ENCODE measurements at places on chromosomes 4 and X.

GRCh38 chrX:136262812-136263315 is 11.7 kb upstream of the MAP7D3 start:
- no peak for DNase-seq

DNA sequence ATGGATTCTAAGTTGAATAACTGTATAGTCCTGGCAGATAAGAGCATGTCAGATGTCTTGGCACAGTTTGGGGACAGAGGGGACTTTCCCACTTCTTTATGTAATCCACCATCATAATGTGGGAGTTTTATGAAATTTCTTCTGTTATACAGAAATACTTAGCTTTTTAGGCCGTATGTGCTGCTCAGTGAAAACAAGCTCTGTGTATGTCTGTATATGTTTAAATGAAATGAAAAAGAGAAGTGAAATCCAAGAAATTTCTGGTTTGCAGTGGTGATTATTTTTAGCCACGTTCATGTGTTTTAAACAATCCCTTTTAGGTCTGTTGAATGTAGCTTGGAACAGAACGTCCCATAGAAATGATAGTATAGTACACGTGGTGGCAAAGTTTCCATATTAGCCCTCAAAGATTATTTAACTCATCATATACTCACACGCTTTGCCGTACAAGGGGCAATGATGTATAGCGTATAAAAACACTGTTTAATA is 41.0 kb downstream of the GAB1 start:
- no peak for DNase-seq

DNA sequence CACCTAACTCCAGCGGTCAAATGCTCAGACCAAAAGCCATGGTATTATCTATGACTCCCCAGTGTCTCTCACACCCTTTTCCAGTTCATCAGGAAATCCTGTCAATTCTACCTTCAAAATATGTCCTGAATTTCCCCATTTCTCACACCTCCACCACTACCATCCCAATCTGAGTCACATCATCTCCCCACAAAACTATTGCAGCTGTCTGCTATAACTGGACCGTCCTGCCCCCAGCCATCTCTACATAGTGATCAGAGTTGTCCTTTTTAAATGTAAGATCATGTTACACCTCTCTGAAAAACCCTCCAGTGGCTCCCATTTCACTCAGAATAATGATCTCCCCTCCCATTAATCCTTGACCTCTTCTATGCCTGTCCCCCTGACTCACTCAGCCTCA is 6.8 kb upstream of the ODAPH start:
- DNase-seq: no peak

- DNase-seq: no peak
These were observed 47.0 kb downstream of the BEND2 start for GRCh38 chrX:18173494-18174180.

- no peak for DNase-seq
These were observed 29.5 kb downstream of the LRIT3 start for GRCh38 chr4:109877400-109877799.

DNA sequence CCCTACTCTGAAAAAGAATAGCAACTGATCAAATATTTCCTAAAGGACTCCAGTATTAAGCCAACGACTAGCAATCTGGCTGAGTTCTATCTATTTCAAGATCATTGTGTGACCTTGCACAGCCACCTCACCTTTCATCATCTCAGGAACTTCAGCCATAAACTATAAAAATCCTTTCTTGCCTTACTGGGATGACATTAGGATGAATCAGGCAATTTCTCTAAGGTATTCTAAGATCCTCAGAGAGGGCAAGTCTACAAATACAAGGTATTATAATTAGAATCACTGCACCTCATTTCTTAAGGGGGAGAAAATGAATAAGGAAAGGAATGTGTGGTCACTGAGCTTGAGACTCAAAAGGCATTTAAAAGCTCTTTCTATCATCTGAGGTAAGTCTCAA is 152.6 kb downstream of the GRIA3 start:
- DNase-seq: no peak

GRCh38 chr4:26141051-26141721 is 179.6 kb upstream of the RBPJ start:
- DNase-seq: no peak

DNA sequence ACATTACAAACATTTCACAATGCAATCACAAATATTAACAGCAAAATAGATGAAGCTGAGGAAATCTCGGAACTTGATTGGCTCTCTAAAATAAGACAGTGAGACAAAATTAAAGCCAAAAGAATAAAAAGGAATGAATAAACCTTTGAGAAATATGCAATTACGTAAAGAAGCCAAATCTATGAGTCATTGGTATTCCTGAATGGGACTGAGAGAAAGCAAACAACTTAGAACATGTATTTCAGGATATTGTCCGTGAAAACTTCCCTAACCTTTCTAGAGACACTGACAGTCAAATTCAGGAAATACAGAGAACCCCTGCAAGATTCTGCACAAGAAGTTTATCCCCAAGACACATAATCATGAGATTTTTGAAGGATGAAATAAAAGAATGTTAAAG is 48.4 kb upstream of the SPANXN2 start:
- DNase-seq: no peak

DNA sequence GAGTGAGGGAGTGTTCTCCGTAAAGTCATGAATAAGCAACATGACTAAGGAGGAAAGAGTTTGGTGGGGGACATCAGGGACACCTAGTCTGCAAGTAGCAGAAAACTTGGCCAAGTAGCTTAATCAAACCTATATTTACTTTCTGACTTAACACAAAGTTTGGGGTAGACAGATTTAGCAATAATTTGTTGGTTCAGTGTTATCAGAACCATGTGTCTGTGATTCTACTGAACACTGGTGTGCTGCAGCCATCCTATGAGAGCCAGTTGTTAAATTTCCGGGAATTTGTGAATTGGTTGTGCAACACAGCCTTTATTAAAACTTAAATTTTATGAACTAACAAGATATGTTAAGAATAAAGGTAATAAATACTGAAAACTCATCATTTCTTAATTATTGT is 469.3 kb downstream of the C4orf33 start:
- DNase-seq: no peak

DNA sequence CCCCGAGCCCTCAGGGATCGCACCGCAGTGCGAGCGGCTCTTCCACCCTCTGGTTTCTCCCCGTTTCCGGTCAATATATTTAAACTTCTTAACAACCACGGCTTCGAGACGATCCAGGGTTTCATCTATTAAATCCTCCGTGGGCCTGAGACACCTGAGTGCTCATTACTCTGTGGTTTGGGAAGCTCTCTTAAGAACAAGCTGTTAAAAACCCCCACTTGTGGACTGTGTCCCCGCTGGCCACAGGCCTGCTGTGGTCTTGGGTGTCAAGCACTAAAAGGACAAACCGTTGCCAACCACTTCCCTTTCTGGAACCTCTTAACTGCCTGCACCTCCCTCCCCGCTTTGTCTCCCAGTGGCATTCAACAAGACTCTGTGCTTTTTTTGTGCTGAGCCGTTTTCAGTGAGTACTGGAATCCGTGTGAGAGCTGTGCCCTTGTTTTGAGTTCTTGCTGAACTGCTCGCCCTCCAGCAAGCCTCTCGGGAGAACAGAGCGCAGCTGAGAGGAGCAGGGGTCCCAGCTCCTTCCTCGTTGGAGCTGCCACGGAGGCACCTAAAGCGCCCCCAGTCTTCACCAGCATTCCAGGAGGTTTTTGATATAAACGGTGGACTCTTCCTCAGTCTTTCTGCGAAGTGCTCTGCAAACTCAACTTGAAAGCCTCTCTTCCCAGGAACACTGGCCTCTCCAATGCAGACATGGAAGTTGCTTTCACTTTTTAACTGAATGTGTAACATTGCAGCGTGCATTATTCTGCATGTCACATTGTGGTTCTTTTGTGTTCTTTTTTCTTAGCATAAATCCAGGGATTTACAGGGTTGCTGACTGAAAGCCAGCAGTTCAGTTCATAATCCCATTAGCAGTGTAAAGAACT is 691 bp upstream of the IGFBP7 start:
- no peak for DNase-seq

DNA sequence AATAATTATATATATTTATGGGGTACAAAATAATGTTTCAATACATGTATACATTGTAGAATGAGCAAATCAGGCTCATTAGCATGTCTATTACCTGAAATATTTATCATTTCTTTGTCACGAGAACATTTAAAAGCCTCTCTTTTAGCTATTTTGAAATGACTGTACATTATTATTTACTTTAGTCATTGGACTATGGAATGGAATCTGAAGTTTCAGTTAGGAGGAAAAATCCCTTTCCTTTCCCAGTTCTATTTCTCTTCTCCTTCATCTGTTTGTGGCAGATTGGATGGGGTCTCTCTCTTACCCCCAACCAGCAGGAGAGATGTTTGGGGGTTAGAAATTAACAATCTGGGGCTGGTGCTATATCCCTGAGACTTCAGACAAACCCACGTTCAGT is 292.5 kb upstream of the SFRP2 start:
- DNase-seq: no peak

DNA sequence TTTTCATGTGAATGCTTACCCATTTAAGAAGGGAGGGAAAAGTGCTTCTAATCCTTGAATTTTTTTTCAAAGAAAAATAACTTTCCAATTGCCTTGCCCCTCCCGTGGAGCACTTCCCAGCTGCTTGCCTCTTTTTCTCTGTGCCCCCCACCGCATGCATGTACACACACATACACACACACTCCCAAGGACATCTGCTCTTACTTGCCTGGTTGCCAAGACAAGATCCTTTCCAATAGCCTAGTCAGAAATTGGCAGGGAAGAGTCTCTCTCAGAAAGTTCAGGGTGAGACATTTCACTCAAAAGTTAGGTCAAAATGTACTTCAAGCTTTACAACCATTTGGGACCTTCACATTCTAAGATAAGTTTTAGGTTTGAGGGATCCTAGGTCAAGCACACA is 10.9 kb downstream of the HHIP start:
- DNase-seq: no peak

DNA sequence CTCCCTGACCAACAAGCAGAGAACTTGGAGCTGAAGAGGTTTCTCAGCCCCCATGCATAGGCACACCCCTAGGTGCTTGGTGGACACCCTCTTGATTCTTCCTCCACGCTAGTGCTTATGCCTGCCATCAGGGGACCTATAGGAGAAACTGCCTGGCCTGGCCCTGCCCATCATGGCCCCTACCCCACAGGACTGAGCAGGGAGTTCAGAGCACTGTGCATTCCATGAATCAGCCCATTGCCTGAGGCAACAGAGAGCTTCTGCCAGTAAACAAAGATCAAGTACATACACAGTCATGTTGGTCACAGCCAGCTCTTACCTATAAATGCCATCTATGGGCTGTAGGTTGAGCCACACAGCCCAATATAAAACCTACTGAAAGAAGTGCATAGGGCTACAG is 99.1 kb upstream of the EDNRA start:
- no peak for DNase-seq

- no peak for DNase-seq
These were observed 28.3 kb upstream of the MSANTD1 start for GRCh38 chr4:3220476-3221183.

- DNase-seq: no peak
These were observed 133.3 kb downstream of the DCK start for GRCh38 chr4:71126719-71127118.

- no peak for DNase-seq
These were observed 139.8 kb upstream of the STX18 start for GRCh38 chr4:4681653-4682052.

- DNase-seq: no peak
These were observed 601.7 kb upstream of the GRIA3 start for GRCh38 chrX:122582280-122582974.

DNA sequence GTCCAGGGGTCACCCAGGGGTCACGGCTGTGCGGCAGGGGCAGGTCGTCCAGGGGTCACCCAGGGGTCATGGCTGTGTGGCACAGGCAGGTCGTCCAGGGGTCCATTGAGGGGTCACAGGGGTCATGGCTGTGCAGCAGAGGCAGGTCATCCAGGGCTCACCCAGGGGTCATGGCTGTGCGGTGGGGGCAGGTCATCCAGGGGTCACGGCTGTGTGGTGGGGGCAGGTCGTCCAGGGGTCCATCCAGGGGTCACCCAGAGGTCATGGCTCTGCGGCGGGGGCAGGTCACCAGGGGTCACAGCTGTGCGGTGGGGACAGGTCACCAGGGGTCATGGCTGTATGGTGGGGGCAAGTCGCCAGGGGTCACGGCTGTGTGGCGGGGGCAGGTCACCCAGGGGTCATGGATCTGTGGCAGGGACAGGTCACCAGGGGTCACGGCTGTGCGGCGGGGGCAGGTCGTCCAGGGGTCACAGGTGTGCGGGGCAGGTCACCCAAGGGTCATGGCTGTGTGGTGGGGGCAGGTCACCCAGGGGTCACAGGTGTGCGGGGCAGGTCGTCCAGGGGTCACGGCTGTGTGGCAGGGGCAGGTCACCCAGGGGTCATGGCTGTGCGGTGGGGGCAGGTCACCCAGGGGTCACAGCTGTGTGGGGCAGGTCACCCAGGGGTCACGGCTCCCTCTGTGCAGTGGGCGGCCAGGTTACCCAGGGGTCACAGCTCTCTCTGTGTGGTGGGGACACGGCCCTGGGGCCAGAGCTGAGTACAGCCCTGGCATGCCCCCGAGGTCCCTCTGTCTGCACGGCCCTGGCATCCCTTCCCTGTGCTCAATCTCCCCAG is 16.0 kb downstream of the ATP5ME start:
- DNase-seq: no peak

DNA sequence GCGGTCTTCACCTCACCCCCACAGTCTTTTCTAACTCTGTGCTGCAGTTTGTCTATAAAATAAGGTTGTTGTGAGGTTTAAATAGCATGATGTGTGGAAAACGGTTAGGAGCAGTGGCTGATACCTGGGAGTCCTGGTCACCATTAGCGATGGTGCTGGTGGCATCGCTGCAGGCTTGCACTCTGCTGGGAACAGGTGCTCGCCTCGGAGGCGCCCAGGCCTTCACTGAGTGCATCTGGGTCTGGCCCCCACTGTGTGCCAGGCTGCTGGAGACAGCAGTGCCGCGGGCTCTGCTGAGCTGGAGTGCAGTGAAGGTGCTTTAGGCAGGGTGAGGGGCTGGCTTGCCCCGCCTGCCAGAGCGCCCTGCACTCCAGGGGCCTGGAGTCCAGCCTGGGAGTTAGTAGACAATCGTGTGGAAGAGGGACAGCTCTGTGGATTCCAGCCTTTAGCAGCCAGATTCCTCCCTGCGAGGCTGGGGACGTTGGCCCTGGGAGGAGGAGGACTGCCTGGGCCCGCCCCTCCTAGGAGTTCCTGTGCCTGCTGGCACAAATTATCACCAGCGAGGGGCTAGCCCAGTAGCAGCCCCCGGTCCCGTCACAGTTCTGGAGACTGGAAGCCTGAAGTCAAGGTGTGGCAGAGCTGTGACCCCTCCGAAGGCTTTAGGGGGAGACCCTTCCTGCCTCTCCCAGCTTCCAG is 7.3 kb downstream of the RGS12 start:
- no peak for DNase-seq

- no peak for DNase-seq
These were observed 4.8 kb downstream of the FRMPD3 start for GRCh38 chrX:107454302-107454701.

DNA sequence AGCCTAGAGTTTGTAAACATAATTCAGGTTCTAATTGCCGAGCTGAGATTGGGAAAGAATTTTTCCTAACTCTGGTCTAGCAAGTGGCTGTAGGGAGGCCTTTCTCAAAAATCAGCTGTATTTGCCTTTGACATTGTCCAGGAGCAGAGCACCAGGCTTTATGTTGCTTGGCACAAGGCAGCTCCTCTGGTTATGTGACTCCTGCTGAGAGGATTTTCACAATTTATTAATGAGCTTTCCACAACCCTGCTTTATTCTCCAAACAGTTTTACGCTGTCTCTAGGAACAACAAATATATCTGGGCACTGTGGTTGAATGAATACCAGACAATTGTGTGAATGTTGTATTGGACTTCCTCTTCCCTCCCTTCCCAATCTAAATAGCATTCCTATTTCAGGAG is 14.9 kb downstream of the LSM6 start:
- DNase-seq: no peak

GRCh38 chr4:96347582-96347981 is 507.7 kb downstream of the PDHA2 start:
- DNase-seq: no peak
